ENCODE measurements at places on chromosomes 2 and 18.

- DNase-seq = no peak
Observed at GRCh38 chr2:149528983-149529382, 58.6 kb downstream of the MMADHC start.

- DNase-seq = no peak
Observed at GRCh38 chr2:233828546-233829192, 25.7 kb downstream of the HJURP start.

DNA sequence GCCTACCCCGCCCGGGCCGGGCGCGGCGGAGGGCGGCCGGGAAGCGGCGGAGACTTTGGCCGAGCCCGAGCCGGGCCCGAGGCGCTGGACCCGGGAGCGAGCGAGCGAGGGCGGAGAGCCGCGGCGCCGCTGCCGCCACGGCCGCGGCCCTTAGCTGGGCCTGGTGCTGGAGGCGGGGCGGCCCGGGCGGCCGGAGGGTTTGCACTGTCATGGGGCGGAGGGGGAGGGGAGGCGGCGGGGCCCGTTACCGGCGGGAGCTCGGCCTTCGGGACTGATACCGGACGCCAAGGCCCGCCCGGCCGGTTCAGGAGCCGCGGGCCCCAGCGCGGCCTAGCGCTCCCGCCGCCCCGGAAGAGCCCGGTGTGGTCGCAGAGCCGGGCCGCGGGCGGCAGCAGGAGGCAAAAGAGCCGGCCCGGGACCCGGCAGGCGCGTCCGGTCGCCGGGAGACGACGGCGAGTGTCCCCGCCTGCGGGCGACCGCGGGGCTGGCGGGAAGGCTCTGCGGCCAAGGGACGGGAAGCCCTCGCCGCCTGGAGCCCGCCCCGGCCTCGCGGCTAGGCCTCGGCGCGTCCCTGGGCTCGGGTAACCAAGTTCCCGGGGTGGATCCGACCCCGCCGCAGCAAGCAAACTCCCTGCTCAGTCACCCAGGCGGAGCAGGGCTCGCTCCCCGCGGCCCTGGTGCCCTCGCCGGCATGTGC is 697 bp downstream of the KCMF1 start:
- DNase-seq = no peak

DNA sequence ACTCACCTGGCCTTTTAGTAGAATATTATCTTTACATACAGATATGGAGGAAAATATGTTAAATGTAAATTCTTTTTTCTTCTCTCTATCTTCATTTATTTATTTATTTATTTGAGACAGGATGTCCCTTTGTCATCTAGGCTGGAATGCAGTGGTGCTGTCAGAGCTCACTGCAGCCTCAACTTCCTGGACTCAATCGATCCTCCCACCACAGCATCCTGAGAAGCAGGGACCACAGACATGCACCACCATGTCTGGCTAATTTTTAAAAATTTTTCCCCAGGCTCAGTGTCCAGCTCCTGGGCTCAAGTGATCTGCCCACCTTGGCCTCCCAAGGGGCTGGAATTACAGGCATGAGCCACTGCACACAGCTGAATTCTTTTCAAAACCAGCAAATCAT is 20.3 kb downstream of the KYNU start:
- no peak for DNase-seq

DNA sequence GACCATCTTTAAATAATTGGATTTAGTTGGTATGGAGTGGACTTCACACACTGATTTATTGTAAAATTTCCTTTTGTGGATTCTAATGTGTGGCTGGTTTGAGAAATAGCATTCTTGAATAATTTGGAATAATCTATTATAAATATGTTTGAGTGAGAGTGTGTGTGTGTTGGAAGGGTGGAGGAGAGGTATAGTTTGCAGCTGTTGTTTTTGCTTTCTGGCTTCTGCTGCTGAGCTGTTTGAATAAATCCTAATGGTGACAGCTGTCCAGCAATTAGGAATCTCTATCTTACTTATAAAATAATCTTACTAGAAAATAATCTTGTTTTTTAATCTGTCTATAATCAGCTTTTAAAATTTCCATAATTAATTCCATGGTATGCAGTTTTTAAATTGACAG is 1283.0 kb upstream of the CDH2 start:
- DNase-seq = no peak

GRCh38 chr18:3305354-3305762 is 43.4 kb downstream of the MYL12B start:
- no peak for DNase-seq

DNA sequence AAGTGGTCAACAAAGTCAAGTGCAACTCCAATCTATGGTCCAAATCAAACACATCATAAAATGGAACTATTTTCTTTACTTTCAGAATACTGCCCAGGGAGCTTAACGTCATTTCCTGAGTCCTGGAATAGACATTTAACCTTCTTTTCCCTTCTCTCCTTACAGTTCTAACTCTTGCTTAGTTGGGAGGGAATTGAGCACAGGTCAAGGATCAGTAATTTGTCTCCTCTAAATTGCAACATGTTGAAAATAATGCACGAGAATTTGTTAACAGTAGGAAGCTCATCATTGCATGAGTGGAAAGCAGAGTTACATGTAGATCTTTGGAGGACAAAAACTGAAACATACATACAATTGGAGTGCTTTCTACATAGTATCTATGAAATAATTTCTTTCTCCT is 87.7 kb downstream of the MEP1B start:
- peak; percentile 10 for DNase-seq

DNA sequence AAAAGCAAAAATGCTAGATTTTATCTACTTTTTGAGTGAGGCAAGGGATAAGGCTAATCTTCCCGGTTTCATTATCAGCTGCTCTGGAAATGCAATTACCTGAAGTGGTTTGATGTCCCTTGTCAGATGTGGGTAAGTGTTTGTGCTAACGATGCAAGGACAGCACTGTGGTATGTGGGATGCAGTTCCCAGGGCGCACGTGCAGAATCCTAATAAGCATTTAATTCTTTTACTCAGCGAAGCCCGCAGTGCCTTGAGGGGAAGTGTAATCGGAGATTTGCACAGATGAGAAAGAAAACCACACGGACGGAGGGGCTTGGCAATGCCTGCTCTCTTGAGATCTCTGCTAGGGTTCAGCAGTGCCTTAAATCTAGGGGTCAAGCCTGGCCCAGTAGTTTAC is 108.5 kb upstream of the LYPD6 start:
- no peak for DNase-seq

DNA sequence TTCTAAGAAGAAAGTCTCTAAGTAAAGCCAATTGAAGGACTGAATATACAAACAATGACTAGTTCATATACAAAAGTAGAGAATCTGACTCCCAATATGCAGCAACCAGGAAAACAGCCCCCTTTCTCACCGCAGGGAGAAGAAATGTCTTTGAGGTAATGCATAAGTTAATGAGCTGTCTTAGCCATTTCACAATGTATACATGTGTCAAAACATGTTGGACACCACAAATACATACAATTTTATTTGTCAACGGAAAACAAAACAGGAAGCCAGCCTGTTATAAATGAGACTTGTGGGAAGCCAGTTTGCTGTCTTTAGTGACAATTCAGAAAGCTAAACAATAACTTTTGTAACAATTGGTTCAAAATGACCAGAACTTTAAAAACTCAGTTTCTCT is 389.2 kb downstream of the CBLN2 start:
- no peak for DNase-seq

DNA sequence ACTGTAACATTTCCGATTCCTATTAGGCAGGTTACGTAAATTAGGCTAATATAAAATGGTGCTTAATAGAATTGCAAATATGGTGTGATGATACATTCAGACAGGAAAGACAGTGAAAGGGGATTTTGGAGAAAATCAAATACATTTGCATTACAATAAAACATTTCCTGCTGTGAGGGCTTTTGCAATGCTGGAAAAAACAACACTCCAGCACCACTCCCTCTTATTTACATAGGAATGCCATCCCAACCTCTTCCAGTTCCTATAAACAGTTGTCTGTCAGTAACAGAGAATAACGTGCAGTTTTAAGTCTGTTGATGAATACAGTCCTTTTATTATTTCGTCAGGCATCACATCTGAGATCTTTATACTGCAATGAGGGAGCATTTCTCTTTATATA is 298.8 kb upstream of the FANCL start:
- DNase-seq = peak; percentile 31

GRCh38 chr18:64806691-64807090 is 657.8 kb upstream of the LINC00305 start:
- no peak for DNase-seq

DNA sequence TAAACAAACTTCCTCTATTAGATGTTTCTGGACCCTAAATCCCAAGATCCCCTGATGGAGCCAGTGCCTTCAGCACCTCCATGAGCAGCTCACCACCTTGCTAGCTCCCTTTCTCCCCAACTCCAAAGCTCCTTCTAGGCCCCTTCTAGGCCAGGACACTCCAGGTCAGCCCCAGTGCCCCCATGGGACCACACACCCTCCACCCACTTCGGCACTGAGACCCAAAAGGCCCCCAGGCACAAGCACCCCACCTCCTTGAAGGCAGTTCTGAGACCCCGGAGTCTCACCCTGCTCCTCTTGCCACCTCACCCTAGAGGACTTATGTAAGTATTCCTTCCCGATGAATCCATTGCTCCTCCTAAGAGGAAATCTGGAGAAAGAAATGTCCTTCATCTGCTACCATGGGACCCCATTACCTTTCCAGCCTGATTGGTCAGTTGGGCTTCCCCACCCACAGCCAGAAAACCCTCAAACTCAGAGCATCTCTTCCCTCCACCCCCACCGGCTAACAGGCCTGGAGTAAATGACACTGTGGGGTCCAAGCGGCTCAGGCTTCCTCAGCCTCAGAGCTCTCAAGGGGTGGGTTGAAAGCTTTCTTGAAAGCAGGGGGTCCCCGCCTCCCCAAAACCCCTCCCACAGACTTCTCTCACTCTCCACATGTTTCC is 9.8 kb upstream of the ARMC9 start:
- no peak for DNase-seq

- no peak for DNase-seq
Observed at GRCh38 chr18:35075132-35075531, 33.9 kb downstream of the MAPRE2 start.

DNA sequence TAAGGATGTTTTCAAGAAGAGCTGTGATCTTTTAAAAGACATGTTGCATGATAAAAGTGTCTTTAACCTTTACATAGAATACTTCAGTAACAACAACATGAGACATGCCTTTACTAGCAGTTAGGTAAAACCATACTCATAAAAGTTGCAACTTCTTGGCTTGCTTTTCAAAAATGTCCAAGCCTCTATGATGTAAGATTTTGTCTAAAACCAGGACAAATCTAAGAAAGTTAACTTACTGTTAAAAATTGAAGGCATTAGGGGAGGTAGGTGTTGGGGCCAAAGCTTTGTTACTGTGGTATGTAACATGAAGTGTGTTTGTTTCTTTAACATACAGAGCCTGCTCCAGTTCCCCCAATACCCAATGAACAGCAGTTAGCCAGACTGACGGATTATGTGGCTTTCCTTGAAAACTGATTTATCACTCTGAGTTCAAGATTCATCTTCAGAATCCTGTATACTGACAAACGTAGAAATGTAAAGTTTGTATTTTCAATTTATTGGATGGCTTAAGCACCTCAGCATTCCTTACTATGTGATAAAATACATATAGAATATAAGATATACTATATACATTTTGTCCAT is 11.7 kb downstream of the COPS8 start:
- DNase-seq = no peak

GRCh38 chr2:212973347-212973746 is 178.1 kb downstream of the IKZF2 start:
- no peak for DNase-seq

DNA sequence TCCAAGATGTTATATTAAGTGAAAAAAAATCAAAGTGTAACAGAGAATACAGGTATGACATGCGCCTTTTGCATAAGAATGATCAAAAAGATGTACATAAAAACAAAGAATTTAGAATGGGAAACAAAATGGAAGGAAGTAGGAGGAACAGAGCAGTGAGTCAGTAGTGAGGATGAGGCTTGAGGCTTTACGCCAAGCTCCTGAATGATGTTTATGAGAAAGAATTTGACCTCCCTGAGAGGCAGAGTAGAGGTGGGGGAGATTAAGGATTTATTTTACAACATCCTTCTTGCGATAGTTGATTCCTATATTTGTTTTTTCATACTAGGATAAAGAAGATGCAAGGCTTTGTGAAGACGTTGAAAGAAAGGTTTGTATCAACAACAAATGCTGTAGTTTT is 81.4 kb downstream of the DCDC2C start:
- DNase-seq = no peak

DNA sequence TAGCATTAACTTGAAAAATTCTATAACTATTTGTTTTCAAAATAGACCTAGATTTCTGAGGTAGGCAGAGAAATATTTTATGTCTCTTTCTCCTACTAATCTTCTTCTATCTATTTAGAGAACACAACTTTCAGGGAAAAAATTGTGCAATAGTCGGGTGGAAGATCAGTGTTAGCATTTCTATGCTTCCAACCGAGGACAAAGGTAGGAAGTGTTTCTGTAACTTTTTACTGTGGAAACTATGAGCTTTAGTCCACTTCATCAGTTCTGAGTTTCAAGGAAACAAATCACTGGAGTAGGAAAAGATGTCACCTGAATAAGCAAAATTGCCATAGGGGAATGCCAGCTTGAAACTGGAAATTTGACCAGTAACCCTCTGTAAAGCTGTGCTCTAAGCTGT is 207.7 kb upstream of the CTAGE1 start:
- no peak for DNase-seq

DNA sequence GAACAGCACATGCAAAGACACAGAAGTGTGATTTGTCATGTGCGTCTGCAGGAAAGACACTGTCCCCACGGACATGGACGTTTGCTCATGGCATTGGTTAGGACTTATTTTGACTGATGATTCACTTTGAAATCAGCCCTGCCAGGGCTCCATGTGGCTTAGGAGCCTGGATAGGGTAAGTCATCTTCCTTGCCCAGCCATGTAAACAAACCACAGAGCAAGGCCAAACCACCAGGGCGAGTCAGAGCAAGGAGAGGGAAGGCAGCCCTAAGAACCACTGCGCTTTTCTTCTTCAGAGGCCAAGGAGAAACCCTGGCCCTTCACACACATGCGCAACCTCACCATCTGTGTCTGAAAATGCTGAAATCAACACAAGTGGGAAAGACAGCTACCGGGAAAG is 88.8 kb downstream of the GFPT1 start:
- no peak for DNase-seq

DNA sequence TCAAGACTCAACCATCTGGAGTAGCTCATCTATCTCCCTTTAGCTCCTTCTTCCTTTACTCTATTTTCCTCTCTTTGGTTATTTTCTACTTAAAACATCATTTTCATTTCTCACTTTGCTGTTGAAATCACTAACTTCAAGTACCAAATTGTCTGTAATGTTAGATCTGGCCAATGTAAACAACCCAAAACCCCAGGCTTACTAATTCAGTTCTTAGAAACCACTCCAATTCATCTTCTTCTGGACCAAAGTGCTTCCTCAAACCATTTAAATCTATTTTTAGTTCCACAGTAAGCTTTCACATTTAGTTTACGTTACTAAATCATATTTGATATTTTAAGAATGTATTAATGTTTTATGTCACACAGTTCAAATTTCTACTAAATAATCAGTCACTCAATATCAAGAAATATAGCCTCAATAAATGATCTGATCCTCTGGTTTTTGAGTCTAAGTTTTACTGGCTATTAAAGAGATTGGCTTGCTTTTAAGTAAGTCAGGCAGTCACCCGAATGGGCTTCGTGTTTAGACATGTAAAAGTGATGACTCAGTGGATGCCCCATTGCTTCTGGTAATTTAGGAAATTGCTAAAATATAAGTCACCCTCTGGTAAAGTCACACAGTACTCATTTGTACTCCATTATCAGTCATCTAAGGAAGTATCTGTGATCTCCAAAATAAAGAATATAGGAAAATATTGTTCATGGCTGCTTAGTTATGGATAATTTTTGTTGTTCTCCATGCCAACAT is 527.2 kb upstream of the SOX11 start:
- DNase-seq = no peak

- DNase-seq = no peak
Observed at GRCh38 chr18:38900445-38900844, 1334.8 kb upstream of the CELF4 start.

- DNase-seq = no peak
Observed at GRCh38 chr18:28152754-28153153, 24.2 kb downstream of the CDH2 start.

Measured in NCI-H2029 (cell line).